Memory B cell (primary cell): ENCODE measurements at places on chromosomes 2 and 18.

GRCh38 chr2:239168575-239168974, 232.2 kb downstream of the HDAC4 start:
- no peak for DNase-seq

- no peak for DNase-seq
Observed at GRCh38 chr2:53752385-53752784, 15.2 kb upstream of the CHAC2 start.

- DNase-seq: no peak
Observed at GRCh38 chr18:62751341-62751821, 36.0 kb downstream of the PHLPP1 start.

- no peak for DNase-seq
Observed at GRCh38 chr2:15835991-15836688, 104.2 kb upstream of the MYCN start.

GRCh38 chr2:10777111-10777841, 35.3 kb downstream of the PDIA6 start:
- no peak for DNase-seq

DNA sequence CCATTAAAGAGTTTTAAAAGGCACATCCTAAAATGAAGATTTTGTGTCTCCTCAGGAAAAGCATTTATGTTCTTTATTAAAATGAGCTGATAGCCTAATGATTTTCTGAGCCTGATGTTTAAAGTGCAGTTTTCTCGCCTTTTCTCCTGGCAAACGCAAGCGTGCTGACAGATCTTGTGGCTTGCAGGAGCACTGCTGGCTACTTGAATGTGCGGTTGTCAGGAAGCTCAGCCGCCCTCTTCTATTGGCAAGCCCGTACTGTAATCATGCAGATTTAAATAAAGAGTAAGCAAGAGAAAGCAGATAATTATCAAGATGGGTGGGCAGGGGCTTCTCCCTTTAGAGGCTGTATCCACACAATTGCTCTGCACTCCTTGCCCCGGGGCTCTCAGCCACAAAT, 139.5 kb upstream of the SPHKAP start:
- no peak for DNase-seq

DNA sequence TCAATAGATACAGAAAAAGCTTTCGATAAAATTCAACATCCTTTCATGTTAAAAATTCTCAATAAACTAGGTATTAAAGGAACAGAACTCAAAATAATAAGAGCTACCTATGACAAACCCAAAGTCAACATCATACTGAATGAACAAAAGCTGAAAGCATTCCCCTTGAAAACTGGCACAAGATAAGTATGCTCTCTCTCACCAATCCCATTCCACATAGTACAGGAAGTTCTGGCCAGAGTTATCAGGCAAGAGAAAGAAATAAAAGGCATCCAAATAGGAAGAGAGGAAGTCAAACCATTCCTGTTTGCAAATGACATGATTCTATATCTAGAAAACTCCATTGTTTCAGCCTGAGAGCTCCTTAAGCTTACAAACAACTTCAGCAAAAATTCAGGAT, 1145.8 kb upstream of the DDX18 start:
- no peak for DNase-seq

GRCh38 chr18:31329787-31330438, 12.0 kb downstream of the DSG1 start:
- DNase-seq: no peak

DNA sequence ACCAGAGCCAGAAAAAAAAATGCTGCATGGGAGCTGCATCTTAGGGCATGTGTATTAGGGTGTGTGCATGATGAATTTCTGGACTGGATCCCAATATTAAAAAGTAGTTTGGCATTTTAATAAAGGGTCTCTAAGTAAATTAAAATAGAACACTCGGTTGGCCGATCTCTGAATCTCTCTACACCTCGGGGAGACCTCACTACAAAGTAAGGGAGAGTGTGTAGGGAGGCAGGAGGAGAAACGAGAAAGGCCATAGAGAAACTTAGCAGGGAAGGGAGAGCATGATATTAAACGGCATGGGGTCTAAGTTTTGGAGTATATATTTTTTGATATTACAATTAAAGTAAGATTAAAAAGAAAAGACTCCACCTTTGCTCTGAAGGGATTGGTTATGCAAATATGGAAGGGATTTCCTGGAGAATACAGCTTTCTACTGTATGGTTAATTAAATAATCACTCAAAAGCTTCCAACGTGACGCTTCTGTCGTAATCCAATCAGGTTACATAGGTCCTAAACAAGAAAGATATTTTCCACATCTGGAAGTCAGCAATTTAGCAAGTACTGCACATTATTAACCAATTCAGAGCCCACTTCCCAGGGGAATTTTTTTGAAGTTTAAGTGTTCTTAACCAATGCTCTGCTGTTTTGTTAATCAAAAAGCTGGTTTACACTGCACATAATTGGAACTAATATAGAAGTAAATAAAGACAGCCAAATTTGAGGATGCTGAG, 1.0 kb upstream of the ZEB2 start:
- DNase-seq: no peak

- no peak for DNase-seq
Observed at GRCh38 chr2:128286011-128286721, 32.5 kb downstream of the HS6ST1 start.

DNA sequence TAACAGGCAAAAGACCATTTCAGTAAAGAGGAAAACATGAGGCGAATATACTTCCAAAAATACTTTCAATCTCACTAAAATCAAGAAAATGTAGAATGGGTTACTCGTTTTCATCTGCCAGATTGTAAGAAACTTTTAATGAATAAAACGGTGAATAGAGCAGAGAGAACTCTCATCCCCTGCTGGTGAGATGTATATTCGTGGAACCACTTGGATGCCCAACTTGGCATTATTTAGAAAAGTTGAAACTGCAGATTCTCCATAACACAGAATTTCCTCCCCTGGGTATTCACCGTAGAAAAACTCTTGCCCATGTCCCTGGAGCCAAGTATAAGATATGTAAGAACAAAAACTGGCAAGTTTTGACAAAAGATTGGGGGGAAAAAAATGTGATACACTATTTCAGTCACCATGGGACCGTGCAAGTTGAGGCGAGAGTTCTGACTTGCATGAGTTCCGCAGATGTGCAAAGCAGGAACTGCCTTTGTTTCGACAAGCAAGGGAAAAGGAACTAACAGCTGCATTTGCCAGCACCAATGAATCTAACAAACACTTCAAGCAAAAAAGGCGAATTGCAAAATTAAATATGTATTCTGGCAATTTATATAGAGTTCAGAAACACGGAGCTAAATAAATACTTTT, 14.8 kb downstream of the TIMM21 start:
- no peak for DNase-seq

DNA sequence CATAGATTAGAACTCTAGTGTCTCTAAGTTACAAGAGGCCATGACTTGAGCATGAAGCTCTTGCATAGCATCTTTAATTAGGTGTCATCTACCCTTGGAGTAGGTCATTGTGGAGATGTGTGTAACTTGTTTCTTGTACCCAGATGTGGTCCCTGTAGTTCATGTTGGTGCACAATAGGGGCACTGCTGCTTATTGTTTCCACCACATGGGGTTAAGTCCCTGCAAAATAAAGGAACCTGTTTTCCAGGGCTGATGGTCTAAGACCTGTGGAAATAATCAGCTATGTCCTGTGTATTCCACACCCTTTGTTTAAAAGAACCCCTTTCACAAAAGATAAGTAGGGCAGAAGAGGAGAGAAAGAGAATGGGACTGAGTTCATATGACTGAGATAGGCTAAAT, 28.6 kb downstream of the ASXL3 start:
- no peak for DNase-seq

DNA sequence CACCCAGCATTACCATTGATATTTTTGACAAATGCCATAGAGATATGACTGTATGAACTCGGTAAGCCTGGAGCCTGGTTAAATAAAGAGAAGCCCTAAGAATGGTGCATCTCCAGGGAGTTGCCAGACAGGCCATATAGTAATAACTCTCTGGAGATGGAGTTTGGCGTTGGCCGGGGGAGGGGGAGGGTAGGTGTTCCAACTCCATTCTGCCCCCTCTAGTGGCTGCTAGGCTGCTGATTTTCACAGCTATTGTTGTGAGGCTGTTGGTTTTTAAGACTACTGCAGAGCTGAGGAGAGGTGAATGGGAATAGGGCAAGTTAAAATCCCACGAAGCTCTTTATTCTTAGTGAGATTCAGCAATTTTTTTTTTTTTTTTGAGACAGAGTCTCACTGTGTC, 99.9 kb downstream of the GALNT14 start:
- DNase-seq: no peak

DNA sequence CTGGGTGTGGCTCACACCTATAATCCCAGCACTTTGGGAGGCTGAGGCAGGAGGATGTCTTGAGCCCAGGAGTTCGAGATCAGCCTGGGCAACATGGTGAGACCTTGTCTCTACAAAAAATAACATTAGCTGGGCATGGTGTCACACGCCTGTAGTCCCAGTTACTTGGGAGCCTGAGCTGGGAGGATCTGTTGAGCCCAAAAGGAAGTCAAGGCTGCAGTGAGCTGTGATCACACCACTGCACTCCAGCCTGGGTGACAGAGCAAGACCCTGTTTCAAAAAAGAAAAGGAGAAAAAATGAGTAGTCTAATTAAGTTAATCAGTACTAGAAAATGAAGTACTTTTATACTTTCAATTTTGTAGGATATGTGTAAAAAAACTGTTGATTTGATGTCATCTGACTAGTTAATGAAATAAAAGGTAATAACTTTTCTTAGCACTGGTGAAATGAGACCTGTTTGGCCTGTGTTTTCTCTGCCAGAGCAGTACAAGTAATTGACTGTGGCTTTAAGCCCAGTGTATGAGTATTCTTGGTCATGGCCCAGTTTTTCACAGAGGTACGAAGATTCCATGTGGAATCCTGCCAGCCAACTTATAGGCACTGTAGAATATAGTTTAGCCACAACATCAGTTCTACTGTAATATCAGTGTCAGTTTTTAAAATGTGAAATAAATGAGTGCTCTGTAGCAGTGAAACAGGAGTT, 35.8 kb downstream of the MFSD6 start:
- no peak for DNase-seq

DNA sequence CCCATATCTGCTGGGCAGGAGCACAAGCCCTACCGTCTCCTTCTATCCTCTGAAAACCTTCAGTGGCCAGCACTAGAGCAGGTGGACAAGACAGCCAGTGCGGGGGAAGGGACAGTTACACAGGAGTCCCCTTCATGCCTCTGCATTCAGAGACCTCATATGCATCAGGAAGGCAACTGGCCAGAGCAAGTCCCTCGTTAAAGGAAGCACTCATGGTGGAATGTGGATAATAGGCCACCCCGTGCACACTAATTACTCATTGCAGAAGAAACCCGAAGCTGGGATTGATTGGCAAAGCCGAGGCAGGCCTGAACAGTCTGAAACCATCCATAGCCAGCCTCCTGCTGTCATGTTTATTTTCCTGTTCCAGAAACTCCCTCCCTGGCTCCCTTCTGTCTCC, 11.2 kb downstream of the KIAA2012 start:
- DNase-seq: no peak

GRCh38 chr2:10375570-10376281, 72.4 kb downstream of the ODC1 start:
- peak; percentile 59 for DNase-seq

DNA sequence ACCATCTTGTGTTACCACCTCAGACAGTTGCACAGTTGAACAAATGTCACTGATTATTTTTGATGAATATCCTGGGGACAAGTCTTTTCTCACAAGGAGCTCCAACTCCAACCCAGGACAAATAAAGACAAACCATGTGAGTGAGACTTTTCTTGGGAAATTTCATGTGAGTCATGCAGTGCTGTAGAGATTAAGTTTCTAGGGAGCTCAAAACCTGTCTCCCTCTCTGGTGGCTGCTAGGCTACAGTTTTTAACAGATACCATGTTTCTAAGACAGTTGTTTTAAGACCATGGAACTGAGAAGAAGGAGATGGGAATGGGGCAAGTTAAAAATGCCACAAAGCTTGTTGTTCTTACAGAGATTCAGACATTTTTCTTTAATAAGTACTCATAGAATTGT, 255.5 kb downstream of the RIT2 start:
- no peak for DNase-seq

GRCh38 chr2:222554517-222554916, 101.4 kb downstream of the FARSB start:
- DNase-seq: no peak

GRCh38 chr2:217903859-217904613, 98.8 kb downstream of the TNS1 start:
- DNase-seq: no peak

- no peak for DNase-seq
Observed at GRCh38 chr2:9897846-9898245, 53.6 kb upstream of the GRHL1 start.

DNA sequence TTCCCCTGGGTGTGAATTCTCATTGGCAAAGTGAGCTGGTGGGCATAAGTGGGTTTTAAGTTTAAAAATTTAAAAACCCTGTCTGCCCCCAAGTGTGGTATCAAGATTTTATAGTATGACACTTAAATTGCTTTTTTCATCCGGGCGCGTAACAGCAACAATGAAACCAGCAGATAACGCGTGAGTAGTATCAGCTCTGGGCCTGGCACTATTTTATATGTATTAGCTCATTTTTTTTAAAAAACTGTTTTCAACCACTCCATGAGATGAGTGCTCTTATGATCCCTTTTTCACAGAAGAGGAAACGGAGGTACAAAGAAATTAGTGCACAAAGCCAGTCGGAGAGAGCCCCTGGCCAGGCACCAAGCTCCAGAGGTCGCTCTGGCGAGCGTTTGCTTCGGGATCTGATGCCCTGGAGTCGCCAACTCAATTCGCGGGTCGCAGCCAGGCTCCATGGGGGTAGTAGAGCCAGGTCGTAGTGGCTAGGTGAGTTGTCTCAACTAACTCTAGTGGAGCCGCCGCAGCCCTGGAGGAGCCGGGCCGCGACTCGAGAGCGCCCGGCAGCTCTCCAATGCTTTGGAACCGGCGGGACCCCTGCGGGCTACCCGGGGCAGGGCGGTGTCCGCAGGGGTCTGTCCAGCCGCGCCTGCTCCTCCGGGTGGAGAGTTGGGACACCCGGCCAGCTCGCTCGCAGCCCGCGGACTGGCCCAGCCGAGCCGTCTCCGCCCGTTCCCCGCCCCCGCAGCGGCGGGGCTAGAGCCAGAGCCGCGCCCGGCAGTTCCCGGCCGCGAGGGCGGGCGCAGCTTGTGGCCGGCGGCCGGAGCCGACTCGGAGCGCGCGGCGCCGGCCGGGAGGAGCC, at the start of gene IL1R1:
TSS of gene IL1R1 (plus strand) at position 777 of the 859 bp plus-strand sequence. CDS start 14,979 bp downstream, outside the sequence.
- no peak for DNase-seq

- no peak for DNase-seq
Observed at GRCh38 chr18:41886126-41886807, 68.8 kb upstream of the PIK3C3 start.

DNA sequence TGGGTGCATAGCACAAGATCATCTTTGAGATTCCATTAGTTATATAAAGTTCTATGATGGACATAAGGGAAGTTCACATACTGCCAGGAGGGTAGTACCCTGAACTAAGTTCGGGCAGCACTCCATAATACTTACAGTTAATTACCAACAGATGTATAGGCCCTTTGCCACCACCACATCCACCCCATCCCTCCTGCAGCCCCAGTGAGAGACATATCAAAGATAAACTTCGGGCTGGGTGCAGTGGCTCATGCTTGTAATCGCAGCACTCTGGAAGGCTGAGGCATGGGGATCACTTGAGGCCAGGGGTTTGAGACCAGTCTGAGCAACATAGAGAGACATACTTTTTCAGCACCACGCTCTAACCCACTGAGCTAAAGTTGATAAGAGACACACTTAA, 46.4 kb upstream of the NPAS2 start:
- no peak for DNase-seq
